ENCODE measurements at places on chromosomes 5 and 9.

DNA sequence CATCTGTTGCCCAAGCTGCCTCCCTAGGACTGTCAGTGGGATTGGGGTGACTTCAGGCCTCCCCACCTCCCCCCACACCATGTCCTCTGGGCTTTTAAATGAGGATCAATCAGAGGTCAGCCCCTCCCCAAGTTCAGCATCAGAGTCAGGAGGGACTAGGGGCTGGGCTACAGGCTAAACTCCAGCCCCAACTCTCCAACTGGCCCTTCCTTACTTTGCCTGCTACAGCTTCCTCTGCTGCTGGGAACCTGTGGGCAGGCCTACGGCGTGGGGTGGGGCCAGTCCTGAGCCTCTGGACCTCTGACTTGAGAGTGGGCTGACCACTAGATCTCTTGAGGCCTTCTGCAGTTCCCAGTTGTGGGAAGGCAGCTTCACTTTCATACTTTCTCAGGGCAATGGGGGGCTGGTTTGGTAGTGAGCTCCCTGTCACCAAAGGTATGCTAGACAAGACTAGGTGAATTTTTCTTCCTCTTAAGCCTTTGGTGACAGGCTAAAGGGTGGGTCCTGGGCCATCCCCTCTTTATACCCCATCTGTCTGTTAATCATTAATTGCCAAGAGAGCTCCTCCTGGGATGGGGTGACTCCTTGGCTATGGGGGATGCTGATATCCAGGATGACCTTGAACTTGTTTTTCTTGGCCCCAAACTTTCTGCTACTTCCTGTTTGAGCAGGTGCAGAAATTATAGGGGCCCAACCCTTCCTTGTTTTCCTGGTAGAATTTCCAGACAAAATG, 10.8 kb upstream of the DAB2IP start:
- DNase-seq = no peak

DNA sequence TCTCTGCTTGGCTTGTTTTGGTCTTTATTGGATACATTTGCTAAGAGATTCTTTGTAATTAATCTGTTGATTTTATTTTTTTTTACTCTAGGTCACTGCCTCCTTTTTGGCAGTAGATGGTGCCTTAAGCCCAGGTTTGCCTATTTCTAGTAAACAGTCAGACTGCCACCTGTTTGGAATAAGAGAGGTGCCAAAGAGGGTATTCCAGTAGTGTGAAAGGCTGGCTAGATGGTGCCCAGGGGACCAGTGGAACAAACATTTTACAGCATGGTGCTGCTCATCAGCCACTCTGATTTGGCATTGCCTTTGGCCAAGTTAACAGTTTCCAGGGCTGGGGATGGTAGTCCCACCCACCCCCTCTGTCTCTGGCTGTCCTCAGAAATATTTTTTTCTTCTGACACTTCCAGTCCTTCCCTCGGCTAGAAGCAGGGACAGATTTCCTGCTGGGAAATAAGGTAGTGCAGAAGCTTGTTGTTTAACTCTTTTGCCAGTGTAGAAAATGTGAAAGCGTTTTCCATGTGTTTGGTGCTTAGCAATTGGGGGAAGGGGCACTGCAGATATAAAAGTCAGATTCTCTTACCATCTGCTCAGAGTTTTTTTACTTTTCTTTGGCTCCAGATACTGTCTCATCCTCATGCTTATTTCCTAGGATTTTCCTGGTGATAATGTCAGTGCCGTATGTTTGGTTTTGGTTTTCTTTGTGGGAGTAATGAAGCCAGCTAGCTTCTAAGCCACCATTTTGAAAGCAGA, 36.6 kb upstream of the FBXL7 start:
- DNase-seq = peak; percentile 36

GRCh38 chr5:42377496-42377895, 45.7 kb upstream of the GHR start:
- DNase-seq = peak; percentile 43

DNA sequence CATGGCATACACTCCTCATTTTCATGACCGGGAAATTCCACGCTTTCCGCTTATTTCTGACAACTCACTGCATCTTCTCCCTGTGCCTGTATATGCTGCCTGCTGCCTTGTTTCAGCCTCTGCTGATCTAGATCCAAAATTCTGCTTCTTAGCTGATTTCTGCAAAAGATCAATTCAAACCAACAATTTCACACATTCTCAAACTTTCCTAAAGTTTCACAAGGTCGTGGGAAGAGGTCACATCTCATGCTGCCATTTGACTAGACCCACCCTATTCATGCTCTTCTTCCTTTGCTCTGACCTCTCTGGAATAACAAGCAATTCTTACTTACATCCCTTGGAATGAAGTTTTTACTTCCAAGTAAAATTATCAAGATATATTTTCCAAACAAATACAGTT, 84.5 kb downstream of the TMEM167A start:
- DNase-seq = no peak

- no peak for DNase-seq
These were observed 343.2 kb upstream of the WWC1 start for GRCh38 chr5:167948251-167948650.

- DNase-seq = peak; percentile 71
These were observed 486.6 kb downstream of the CCDC171 start for GRCh38 chr9:16039218-16039987.

DNA sequence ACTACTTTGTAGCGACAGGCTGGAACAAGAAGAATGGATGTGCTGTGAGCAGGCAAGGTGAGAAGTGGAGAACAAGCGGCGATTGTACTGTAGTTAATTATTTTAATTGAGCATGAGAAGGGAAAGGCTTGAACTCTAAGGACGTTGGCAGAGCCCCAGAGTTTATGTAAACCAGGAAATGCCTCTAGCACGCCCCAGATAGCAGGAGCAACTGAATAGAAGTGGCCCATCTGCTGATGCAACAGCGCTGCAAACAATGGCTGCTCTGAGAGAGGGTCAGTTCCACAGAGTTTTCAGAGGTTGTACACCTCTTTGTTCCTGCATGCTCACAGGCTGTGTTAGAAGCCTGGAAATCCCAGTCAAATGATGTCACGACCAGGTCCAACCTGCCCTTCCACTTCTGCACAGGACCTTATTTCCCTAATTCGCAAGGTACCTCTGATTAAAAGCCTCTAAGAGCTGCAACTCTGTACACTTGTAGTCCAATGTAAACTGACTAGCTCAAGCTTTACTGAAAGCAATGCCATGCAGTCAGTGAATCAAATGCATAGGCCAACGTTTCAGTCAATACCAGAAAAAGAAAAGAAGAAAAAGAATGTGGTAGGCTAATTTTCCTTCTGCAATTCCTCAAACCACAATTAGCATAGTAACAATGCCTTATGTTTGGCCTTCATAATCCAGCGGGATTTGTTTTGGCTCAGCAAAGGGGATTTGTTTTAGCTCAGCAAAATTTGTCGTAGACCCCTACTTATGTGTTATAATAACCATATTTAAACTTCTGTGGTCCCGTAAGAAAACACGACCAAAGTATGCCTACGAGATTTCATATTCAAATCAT, 119.6 kb upstream of the RETREG1 start:
- no peak for DNase-seq

GRCh38 chr5:34656700-34657273, 659 bp downstream of the RAI14 start:
- DNase-seq = no peak

DNA sequence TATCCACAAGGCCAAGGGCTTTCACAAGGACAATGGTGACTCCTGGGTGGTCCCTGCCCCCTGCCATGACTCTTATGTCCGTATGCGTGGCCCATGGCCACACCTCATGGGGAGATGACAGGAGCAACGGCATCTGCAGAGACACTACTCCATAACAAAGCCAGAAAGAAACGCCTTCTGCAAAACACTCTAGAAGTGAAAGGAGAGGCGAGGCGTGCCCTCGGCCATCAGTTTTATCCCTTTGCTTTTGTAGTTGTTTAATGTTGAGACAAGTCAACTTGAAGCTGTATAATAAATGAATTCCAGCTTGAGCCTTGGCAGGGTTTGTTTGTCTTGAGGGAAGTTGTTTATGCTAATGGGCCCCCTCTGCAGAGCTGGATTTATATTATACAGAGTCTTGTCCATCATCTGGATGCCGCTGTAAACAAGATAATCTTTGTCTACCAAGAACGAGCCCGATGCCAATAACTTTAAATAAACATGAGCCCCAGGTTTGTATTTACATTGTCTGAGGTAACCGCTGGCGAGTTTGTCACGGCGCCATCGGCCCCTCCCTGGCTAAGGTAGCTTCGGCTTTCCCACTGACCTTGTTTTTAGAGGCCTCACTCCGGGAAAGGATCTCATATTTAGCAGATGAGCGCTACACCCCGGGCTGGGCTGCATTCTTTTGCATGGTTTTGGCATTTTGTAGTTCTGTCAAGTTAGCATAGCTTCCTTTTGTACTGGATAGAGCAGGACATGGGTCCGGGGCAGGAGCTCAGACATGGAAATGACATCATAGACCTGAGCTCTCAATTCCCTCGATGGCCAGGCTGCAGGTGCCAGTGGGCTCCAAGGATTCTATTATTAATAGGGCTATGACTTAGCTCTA, 165.3 kb downstream of the ERCC6L2 start:
- no peak for DNase-seq

DNA sequence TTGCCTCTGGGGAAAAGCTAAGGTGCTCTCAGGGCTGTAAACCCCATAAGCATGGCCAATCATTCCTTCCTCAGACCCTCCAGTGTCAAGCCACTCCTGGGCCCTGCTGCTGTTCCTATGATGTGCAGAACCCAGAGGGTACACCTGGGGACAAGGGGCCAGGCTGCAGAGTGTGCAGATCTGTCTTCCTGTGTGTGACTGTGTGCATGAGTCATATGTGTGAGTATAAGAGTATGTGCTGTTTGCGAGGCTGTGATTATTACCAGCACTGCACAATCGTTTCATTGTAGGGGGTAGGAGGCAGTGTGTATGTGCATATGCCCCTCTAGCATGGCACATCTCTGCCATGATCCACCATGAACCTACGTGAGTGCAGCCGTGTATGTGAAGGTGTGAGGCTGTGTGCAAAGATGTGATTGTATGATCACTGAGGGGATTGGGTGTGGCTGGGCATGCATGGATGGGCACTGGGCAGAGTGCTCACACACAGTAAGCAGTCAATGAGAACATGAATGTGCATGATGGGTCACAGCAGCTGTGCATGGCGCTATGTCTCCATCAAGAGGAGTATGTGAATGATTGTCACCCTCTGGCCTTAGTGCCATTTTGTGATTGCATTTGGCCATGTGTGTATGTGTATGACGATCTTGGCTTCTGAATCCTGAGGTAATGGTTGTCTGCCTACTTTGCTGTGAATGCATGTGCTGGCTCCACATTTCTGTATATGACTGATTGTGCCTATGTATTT, 2.4 kb upstream of the OR1K1 start:
- DNase-seq = peak; percentile 9

GRCh38 chr9:91426123-91426745, 2.6 kb upstream of the NFIL3 start:
- peak; percentile 82 for DNase-seq

DNA sequence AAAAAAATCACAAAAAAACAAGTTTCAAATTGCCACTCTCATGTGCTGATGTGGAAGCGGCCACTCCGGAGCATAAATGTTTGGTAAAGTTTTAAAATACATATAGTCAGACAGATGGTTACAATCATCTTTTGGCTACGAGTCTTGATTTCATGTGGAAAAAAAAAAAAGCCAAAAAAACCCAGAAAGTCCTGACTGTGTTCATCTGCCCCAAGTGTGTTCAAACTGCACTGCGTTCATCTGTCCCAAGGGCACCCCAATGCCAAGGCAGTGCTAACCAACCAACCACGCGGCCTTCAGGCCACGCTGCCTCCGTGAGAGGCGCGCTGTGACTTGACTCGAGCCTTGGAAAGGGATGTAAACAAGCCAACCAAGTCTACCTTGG, 127.1 kb downstream of the MYO10 start:
- no peak for DNase-seq

DNA sequence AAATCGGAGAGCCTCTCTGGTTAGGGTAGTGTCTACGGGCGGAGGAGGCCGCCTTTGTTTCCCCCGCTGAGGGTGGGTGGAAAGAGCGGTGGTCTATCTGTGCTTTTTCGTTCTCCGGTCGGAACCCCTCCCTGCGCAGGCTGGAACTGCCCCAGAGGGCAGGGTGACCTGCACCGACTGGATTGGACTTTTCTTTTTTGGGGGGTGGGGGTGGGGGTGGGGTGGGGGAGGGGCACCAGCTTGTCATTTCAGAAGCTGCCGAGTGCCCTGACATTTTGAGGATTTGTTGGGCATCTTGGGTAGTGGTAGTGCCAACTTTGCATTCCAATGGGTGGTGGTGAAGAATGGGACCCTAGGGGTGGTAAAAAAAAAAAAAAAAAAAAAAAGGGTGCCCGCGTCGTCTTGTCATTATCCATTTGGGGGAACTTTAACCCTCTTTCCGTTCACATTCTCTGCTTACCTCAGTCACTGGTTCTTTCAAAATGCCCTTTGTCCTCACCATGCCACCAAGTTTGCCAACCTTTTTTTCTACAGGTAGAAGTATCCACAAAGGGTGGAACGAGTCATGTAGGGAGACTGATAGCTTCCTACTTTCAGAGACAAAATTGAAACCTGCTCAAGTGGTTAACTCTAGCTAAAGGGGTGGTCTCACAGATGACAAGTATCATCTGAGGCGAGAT, 1.3 kb downstream of the UBE2R2 start:
- no peak for DNase-seq

GRCh38 chr5:921456-922435, 29.1 kb downstream of the TRIP13 start:
- DNase-seq = no peak

- peak; percentile 10 for DNase-seq
These were observed 76.8 kb downstream of the LMX1B start for GRCh38 chr9:126690431-126691051.

- DNase-seq = peak; percentile 82
These were observed 2.7 kb downstream of the IL31RA start for GRCh38 chr5:55853818-55854217.

DNA sequence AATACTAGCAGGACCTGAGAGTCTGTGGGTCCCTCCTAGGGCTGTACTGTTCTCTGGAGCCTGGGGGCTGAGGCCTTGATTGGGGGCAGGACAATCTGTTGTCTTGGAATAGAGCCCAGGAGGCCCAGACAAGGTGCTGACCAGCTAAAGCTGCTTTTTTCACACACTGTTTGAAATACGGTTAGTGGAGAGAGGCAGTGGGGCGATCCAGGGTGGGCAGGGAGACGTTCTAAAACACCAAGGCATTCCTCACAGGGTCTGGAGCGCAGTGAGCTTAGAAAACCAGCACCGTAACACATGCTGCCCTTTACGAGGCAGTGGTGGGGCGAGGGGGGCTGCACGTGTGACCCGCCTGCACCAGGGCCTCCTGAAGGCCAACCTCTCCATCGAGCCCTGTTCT, 55.1 kb downstream of the EHMT1 start:
- no peak for DNase-seq

DNA sequence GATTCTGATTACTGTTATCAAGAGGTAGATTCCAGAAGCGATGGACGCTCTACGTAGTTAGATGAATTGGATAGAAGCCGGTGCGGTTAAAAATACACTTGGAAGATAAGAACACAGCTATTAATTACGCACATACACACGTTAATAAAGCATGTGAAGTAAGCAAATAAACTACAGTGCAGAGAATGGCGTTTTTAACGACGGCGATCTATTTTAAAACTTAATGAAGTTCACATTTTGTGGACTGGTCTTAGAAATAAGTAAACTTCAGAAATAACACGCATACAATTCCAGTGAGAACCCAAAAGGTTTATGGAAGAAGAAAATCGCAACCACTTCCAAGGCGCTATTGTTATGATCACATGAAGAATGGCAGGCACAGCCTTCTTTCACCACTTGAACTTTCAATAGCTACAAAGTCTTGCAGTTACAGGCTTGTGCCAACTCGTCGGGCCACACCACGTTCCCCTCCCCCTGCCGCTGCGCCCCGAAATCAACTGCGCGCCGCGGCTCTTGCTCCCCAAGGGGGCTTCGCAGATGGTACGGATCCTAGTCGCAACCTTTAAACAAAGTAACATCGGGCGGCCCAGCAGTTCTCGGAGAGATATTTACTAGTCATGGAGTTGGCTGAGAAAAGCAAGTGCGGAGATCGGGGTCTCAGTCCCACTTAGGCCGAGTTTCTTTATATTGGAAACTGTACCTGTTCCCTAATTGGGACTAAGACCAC, 866 bp upstream of the SEMA6A start:
- DNase-seq = peak; percentile 28
